Mammary epithelial cell (primary cell): ENCODE measurements at places on chromosomes 2 and 18. TPM values are rescaled to one million over a fixed set of nuclear protein-coding genes. Genes with fewer than 3 reads are reported as not detected.

- DNase-seq = no peak
These were observed 2045.3 kb upstream of the PIK3C3 start for GRCh38 chr18:39909706-39910105.

DNA sequence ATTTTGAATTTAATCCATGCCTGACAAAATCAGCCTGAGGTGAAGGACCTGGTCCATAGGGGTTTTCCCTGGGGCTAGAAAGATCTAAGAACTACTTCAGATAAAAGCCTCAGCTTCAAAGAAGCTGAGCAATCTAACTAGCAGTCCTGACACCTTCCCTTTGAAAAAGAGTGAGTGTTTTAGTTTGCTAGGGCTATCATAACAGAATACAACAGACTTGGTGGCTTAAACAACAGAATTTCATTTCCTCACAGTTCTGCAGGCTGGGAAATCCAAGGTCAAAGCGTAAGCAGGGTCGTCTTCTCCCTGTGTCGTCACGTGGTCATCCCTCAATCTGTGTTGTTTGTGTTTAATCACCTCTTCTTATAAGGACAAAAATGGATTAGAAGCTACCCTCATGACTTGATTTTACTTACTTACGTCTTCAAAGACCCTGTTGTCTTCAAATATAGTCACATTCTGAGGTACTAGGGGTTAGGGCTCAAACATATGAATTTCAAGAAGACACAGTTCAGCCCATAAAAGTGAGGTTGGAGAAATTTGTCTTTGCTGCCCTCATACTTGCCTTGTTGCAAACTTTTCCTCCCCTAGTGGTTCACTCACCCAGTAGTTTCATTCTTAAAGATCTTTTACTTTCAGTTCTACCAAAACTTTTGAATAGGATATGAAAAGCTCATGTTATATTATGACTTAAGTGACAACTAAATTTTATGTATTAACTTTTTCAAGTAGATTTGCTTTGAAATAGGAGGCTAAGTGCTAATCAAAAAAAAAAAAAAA is 673.8 kb downstream of the ARHGAP15 start:
- DNase-seq = no peak

DNA sequence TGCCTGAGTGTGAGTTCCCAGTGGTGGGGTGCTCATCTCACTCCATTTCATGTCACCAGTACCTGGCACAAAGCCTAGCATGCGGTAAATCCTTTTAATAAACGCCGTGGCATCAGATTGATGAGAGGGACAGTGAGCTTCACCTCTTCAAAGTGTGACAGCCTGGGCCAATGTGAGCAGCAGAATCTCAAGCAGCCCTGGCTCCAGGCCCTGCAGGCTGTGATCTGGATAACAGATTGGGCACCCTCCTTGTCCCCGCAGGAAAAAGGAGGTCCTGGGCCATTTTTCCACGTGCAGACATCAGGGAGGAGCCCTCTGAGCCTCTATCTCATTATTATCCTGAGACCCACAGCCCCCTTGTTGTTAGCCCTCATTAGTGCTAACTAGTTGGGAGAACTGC is 34.8 kb downstream of the TET3 start:
- no peak for DNase-seq

GRCh38 chr2:48127612-48128191 is 221.4 kb upstream of the FBXO11 start:
- peak; percentile 45 for DNase-seq

DNA sequence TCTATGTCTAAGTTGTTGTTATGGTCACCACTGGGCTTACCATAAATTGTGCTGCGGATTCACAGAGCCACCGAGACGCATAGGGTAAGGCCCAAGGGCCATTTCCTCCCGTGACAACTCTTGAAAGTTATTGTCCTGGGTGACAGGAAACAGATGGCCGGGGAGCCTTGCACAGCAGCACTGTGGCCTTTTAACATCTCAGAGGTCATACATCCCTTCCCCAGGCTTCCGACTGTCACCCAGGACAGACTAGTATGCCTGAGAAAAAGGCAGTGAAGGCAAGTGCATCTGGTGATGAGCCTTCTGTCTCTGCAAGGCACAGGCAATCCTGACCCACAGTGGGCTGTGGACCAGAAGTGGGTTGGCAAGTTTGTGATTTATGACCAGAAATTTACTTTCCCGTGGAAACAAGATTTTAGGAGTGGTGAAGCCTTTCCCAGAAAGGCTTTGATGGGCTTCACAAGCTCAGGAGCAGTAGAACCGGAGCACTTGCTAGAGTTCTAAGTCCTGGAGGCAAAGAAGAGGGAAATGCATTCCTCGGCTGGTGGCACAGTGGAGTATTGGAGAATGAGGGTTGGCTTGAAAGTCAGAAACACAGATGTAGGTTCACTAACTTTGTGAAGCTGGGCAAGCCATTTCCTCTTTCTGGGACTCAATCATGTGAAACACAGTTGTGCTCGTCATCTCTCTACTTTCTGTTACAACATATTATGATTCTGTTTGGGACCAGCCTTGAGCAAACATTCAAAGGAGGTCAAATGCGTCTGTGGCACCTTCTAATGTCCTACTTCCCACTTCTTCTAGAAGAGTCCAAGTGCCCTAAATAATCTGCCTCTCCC is 2.0 kb upstream of the CAPN14 start:
- DNase-seq = no peak

The ALLC gene
- not detected in 2 replicates for total RNA-seq

The OXER1 gene
- total RNA-seq = not detected in 2 replicates
